ENCODE measurements at places on chromosomes 5 and 9. TPM values are rescaled to one million over a fixed set of nuclear protein-coding genes. Genes with fewer than 3 reads are reported as not detected.

Gene ANGPTL2
- total RNA-seq, result 27.4 TPM

Gene PCDHB10
- total RNA-seq, result 0.64 TPM

Gene PCDHA1
- not detected for total RNA-seq

Gene ZDHHC12
- 5.7 TPM for total RNA-seq

Gene MPDZ
- total RNA-seq, result 68.4 TPM

Gene ARRDC1
- 17.3 TPM for total RNA-seq

Gene SPINK5
- total RNA-seq, result 0.22 TPM

Gene THBS4
- total RNA-seq, result 29.5 TPM

Gene NOL6
- 12.7 TPM for total RNA-seq

Gene COL15A1
- total RNA-seq, result 47.2 TPM

Gene PHYHD1
- 39.7 TPM for total RNA-seq

Gene KCNN2
- total RNA-seq, result 10.5 TPM

Gene IFNA13
- total RNA-seq, result not detected

Gene PITX1
- total RNA-seq, result not detected

Gene ARRDC3
- total RNA-seq, result 16.5 TPM

Gene SLC22A4
- total RNA-seq, result 1.6 TPM

Gene SIL1
- 46.0 TPM for total RNA-seq

Gene CCDC192
- total RNA-seq, result not detected

Gene ORM2
- not detected for total RNA-seq

Gene SLC4A9
- total RNA-seq, result not detected

Gene TENT4A
- total RNA-seq, result 10.7 TPM

Gene TICAM2
- total RNA-seq, result 3.0 TPM

Gene FRMD3
- total RNA-seq, result 97.7 TPM

Gene TNC
- total RNA-seq, result 2.5 TPM

Gene FGF1
- total RNA-seq, result 43.6 TPM

Gene DTWD2
- total RNA-seq, result 15.0 TPM

Gene PRRT1B
- total RNA-seq, result not detected

Gene CARTPT
- total RNA-seq, result not detected

Gene IFNK
- not detected for total RNA-seq

Gene IL13
- total RNA-seq, result not detected

Gene CKMT2
- total RNA-seq, result 2,067 TPM

Gene KIF24
- total RNA-seq, result 0.45 TPM

Gene STK32A
- total RNA-seq, result 0.50 TPM

Gene VCAN
- 16.9 TPM for total RNA-seq

Gene CRB2
- 0.79 TPM for total RNA-seq

Gene EPB41L4B
- total RNA-seq, result 8.9 TPM

Gene GLDC
- total RNA-seq, result not detected

Gene ROPN1L
- 0.20 TPM for total RNA-seq

Gene SH3RF2
- total RNA-seq, result 350 TPM

Gene SLC6A3
- not detected for total RNA-seq

Gene HSPB3
- total RNA-seq, result 492 TPM

Gene SPATA6L
- total RNA-seq, result 0.87 TPM

Gene CA9
- total RNA-seq, result 0.64 TPM

Gene CAMK2A
- 16.6 TPM for total RNA-seq

Gene DDX4
- total RNA-seq, result not detected

Gene PHF24
- total RNA-seq, result 0.10 TPM

Gene ZNF622
- 58.4 TPM for total RNA-seq

Gene CRHBP
- total RNA-seq, result 0.92 TPM

Gene SPATA31E1
- not detected for total RNA-seq

Gene RUSC2
- total RNA-seq, result 30.3 TPM

Measured in left ventricle myocardium superior (tissue), 1 donor.